SJSA1 (cell line): ENCODE measurements at places on chromosomes 1 and 21. TPM values are rescaled to one million over a fixed set of nuclear protein-coding genes. Genes with fewer than 3 reads are reported as not detected.

DNA sequence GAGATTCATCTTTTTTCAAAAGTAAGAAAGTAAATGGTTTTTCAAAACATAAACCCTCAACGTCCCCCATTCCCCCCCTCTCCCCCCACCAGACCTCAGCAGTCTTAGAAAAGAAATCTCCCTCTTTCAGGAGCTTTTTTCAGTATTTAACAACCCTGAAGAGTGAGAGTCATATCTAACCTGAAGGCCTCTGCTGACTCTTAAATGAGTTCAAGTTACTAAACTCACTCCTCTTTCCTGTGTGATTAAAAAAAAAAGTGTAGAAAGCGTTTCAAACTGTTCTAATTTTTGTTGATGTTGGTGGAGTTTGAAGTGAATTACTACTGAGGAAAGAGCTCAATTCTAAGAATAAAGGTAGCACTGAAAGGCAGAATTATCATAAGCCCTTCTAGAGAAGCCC is 93.7 kb downstream of the VAV3 start:
- no peaks in the 10 kb centered on the region for H3K36me3 ChIP-seq
- DNase-seq, result no peak
- no peaks in the 10 kb centered on the region for H3K4me1 ChIP-seq
- H3K27ac ChIP-seq, result no peak overlapping the region
- H3K4me3 ChIP-seq, result no peak overlapping the region

DNA sequence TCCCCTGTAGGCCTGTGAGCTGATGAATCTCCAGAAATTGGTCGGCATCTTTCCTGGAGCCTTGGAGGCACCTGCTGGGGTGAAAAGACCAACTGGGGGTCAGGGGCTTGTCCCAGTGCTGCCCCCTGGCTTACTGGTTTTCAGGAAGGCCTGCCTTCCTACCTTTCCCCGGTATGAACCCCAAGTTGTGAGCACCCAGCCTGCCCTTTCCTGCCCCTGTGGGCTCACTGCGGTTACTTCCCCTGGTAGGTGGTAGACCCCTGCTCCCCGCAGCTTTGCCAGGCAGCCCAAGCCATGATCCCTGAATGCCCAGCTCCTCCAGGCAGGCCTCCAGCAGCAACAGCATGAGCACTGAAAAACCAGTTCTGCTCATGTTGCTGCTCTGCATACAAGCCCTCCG is 10.2 kb downstream of the DMRTB1 start:
- no peak for DNase-seq
- H3K4me1 ChIP-seq, result no peaks in the 10 kb centered on the region

DNA sequence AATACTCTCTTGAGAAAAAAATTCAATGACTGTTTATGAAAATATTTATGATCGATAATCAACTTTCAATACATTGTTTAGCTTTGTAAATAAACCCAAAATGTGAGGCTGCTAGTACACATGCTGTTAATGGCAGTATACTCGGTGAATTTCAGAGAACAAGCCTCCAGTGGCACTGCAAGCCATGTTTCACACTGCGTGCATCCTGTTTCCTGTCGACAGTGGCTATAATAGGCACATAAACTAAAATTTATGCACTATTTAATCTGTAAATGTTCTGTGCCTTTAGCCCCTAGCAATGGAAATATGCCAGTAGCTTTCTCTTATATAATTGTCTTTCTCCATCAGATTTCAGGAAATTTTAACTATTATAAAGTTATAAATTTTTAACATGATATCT is 26.3 kb upstream of the RGS18 start:
- no peaks in the 10 kb centered on the region for H3K4me1 ChIP-seq
- H3K4me3 ChIP-seq, result no peak overlapping the region
- H3K36me3 ChIP-seq, result no peaks in the 10 kb centered on the region
- H3K27ac ChIP-seq, result no peak overlapping the region

DNA sequence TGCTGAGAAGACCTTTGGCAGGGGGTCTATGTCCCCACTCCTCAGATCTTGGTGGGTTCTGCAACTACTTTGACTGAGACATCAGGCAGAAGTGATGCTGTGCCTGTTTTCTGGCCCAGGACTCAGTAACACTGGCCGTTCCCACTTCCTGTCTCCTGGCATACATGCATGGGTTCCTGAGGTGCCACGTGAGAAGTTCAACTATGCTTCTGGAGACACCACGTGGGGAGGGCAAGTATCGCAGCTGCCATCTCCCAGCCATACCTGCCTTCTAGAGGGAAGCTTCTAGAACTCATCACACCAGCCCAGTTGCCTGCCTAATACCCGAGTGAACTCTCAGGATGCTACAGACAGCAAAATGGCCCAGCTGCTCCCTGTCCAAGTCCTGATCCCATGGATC is 65.8 kb downstream of the TRABD2B start:
- H3K36me3 ChIP-seq, result no peaks in the 10 kb centered on the region
- peak; percentile 57 for DNase-seq
- no peak overlapping the region for H3K27ac ChIP-seq
- H3K4me3 ChIP-seq, result no peak overlapping the region
- H3K4me1 ChIP-seq, result peaks cover 19% of the 10 kb centered on the region

GRCh38 chr1:112855152-112855828 is 100.7 kb downstream of the SLC16A1 start:
- no peaks in the 10 kb centered on the region for H3K27me3 ChIP-seq
- H3K4me1 ChIP-seq, result no peaks in the 10 kb centered on the region
- H3K36me3 ChIP-seq, result no peaks in the 10 kb centered on the region
- H3K27ac ChIP-seq, result no peak overlapping the region
- H3K4me3 ChIP-seq, result no peak overlapping the region

DNA sequence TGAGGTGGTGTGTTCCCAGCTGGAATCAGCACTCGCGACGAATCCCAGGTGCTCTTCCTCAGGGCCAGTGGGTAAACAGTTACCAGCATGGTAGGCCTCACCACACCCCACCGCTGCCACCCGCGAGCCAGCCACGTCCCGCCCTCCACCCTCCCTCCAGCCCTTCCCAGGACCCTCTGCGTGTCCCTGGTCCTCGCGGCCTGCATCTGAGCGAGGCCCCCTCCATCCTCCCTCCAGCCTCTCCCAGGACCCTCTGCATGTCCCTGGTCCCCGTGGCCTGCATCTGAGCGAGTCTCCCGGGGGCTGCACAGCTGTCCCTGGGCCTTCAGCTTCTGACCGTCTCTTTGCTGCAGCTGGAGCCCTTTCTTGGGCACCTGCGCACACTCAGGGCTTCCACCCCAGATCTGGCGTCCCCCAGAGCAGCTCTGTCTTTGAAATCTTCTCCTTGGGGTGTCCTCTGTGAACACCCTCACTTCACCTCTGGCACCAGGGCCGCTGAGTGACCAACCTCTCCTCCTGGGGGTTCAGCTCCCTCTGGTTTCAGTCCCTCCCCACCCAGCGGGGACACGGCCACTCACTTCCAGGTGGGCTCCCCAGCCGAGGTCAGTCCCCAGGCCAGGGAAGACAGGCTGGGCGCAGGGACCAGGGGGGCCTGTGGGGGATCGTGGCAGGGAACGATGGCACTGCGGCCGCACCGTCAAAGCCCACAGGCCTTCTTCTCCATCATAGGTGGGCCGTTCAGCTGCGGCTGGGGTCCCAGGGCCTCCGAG is 57.8 kb upstream of the COL6A2 start:
- peak overlapping the region; percentile 82; the same call in 1 of the 2 replicates for H3K27ac ChIP-seq
- DNase-seq, result no peak
- H3K27me3 ChIP-seq, result no peaks in the 10 kb centered on the region
- H3K4me3 ChIP-seq, result no peak overlapping the region
- no peaks in the 10 kb centered on the region for H3K36me3 ChIP-seq

- no peak overlapping the region for H3K27ac ChIP-seq
- H3K27me3 ChIP-seq, result no peaks in the 10 kb centered on the region
- H3K36me3 ChIP-seq, result no peaks in the 10 kb centered on the region
Measured at GRCh38 chr21:40254540-40255465, 387.6 kb downstream of the PCP4 start.

DNA sequence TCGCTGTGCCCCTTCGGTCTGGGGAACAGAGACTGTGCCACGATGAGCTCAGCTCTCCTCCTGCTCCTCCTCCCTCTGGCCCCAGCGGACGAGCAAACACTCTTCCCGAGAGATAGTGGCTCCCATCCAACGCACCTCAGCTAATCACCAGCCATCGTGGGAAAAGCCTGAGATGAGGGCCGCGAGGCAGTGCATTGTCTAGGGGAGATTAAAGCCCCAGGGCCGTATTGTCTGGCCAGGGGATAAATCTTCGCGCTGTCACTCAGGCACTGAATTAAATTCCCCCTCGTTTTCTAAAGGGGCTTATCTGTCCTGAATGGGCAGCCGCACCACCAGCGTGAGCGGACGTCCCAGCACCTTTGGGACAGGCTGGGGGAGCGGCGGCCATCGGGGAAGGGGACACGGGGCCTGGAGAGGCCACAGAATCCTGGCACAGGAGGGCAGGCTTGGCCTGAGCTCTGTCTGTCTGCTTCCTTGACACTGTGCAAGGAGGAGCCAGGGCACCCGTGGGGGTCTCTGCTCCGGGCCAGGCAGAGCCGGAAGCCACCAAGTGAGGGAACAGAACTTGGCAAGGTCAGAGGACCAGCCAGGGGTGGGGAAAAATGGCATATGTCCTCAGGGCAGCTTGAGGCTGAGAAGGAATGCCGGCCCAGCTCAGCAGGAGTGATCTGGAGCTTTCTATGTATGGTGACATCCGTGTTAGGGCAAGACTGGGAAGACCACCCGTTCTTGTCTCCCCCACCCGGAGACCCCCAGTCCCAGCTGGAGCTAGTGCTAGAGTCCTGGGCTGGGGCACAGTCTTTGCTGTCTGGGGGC is 32.3 kb downstream of the PRDM16 start:
- H3K4me3 ChIP-seq, result no peak overlapping the region
- H3K27ac ChIP-seq, result no peak overlapping the region
- H3K27me3 ChIP-seq, result no peaks in the 10 kb centered on the region
- no peaks in the 10 kb centered on the region for H3K4me1 ChIP-seq

- no peaks in the 10 kb centered on the region for H3K4me1 ChIP-seq
- no peak overlapping the region for H3K4me3 ChIP-seq
- H3K27ac ChIP-seq, result no peak overlapping the region
- no peaks in the 10 kb centered on the region for H3K27me3 ChIP-seq
Measured at GRCh38 chr1:149945206-149945605, 8.5 kb upstream of the MTMR11 start.

DNA sequence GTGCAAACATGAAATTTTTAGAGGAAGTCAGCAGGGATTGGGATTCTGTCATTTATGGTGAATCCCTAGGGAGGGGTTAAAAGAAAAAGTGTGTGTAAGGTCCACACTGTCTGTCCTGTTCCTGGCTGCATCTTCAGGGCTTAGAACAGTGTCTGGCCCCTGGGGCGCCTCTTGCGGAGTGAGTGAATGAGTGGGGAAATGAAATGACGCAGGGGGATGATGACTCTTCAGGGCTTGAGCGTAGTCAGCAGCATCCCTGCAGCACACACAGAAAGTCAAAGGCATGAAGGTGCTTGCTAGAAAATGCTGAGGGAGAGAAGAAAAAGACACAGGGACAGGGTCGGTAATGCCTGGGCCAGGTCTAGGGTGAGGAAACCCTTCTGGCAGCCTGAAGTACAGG is 57.8 kb downstream of the PGBD5 start:
- no peak overlapping the region for H3K4me3 ChIP-seq
- H3K36me3 ChIP-seq, result no peaks in the 10 kb centered on the region
- no peaks in the 10 kb centered on the region for H3K4me1 ChIP-seq
- H3K27me3 ChIP-seq, result no peaks in the 10 kb centered on the region

GRCh38 chr21:38142224-38142623 is 114.6 kb upstream of the KCNJ15 start:
- H3K4me3 ChIP-seq, result no peak overlapping the region
- H3K27ac ChIP-seq, result no peak overlapping the region
- no peaks in the 10 kb centered on the region for H3K36me3 ChIP-seq
- no peaks in the 10 kb centered on the region for H3K27me3 ChIP-seq
- no peak for DNase-seq

DNA sequence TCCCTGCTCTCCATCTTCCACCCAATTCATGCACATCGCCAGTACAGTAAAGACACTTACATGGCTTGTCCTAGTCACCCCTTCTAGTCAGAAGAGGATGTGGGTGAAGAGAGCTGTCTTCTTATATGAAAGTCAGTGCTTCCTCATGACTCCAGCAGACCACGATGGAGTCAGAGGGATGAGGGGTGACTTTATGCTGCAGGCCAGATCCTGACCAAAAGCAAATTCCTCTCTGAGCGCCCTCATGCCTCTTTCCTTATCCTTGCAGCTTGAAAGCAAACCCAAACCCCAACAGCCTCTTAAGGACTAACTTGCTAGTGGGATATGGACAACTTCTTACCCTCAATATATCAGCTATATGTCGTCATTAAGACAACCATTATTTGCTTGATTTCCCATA is 348.2 kb upstream of the DUSP10 start:
- H3K4me1 ChIP-seq, result no peaks in the 10 kb centered on the region; the same call in 1 of the 2 replicates
- DNase-seq, result no peak
- no peaks in the 10 kb centered on the region for H3K36me3 ChIP-seq

DNA sequence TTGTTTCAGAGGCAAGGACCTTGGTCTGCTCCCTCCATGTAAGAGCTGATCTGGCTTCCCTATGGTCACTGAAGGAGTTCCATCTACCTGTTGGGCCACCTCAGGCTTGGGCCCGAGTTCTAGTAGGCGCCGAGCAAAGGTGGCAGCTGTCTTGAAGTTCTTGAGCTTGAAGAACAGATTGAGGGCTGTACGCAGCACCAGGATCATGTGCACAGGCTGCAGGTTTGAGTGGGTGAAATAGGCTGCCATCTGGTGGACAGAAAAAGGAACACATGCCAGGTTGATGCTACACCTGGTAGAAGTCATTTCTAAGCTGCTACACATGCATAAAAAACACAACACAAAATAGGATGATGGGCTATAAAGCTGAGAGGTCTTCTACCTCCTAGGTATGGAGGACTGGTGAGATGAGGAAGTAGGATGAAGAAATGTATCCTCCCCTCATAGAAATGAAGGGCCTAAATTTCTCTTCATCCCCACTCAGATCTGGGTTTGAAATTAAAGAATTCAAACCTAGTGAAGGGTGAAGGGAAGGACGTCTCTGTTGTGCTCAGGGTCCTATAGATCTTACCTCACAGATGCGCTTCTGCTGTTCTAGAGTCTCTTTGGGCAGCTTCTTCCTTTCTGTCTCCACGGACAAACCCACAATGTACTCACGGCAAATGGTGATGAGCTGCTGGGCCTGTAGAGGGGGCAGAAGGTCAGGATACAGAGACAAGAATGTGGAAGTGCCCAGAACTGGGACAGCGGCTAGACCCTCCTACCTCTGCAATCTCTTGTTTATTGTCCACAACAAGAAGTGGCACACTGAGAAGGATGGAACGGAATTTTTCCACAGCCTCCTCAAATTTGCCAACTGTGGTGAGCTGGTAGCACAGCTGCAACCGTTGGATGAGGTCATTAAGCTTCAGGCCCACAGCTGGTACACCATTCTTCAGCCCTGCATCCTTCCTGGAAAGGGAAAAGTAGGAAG is 6.6 kb upstream of the PEX19 start:
- H3K27me3 ChIP-seq, result no peaks in the 10 kb centered on the region
- H3K36me3 ChIP-seq, result peaks cover 82% of the 10 kb centered on the region
- no peak overlapping the region for H3K4me3 ChIP-seq
- no peak overlapping the region for H3K27ac ChIP-seq

The TGFB2 gene
- 3.4 and 7.4 TPM in 2 replicates for total RNA-seq

The RBM11 gene
- total RNA-seq, result not detected in 2 replicates

The SAMD13 gene
- total RNA-seq, result 1.3 TPM in 1 of 2 replicates, not detected in the other

The C1orf141 gene
- not detected in 2 replicates for total RNA-seq

The TFF1 gene
- not detected in 2 replicates for total RNA-seq

The MYOG gene
- total RNA-seq, result not detected in 2 replicates

The DIO1 gene
- not detected in 2 replicates for total RNA-seq

The DCST2 gene
- total RNA-seq, result not detected in 2 replicates

The HTR6 gene
- not detected in 2 replicates for total RNA-seq

The OR14K1 gene
- not detected in 2 replicates for total RNA-seq
